Subcutaneous adipose tissue (tissue), 4 donors: ENCODE measurements at places on chromosomes 2 and 18. TPM values are rescaled to one million over a fixed set of nuclear protein-coding genes. Genes with fewer than 3 reads are reported as not detected.

The HOXD12 gene
- not detected for total RNA-seq

The TWIST2 gene
- total RNA-seq: 156 TPM

The ASIC4 gene
- not detected for total RNA-seq

The CRYGC gene
- not detected for total RNA-seq

The ZAP70 gene
- 3.3 TPM for total RNA-seq

The GTF2A1L gene
- total RNA-seq: not detected

The FRZB gene
- 0.57 TPM for total RNA-seq

The RHBDD1 gene
- total RNA-seq: 15.0 TPM

The ITPRIPL1 gene
- 3.7 TPM for total RNA-seq

The RAB12 gene
- total RNA-seq: 64.8 TPM

The SNED1 gene
- total RNA-seq: 39.1 TPM

The CFC1 gene
- not detected for total RNA-seq

The MPP4 gene
- total RNA-seq: not detected

The REG3A gene
- not detected for total RNA-seq

The CCL20 gene
- not detected for total RNA-seq

The CXCR2 gene
- total RNA-seq: 3.0 TPM

The ACMSD gene
- not detected for total RNA-seq

The ACSL3 gene
- 40.1 TPM for total RNA-seq

The SLC30A3 gene
- total RNA-seq: not detected

The GBX2 gene
- not detected for total RNA-seq

The IL36G gene
- not detected for total RNA-seq

The ACKR3 gene
- 38.3 TPM for total RNA-seq

The KLHL14 gene
- 0.38 TPM for total RNA-seq

The MYCN gene
- not detected for total RNA-seq

The TMEM198 gene
- not detected for total RNA-seq

The ANKRD53 gene
- total RNA-seq: 16.4 TPM

The CRYGD gene
- total RNA-seq: not detected

The LHCGR gene
- 2.7 TPM for total RNA-seq

The CENPA gene
- total RNA-seq: 1.7 TPM

The XRCC5 gene
- 123 TPM for total RNA-seq

The STPG4 gene
- total RNA-seq: not detected

The ABCA12 gene
- total RNA-seq: not detected

The FOXD4L1 gene
- not detected for total RNA-seq

The NT5C1B gene
- total RNA-seq: not detected

The WNT6 gene
- total RNA-seq: not detected

The SP9 gene
- not detected for total RNA-seq

The ALLC gene
- not detected for total RNA-seq

The NOL4 gene
- total RNA-seq: not detected

The PCARE gene
- not detected for total RNA-seq

The EMILIN2 gene
- 107 TPM for total RNA-seq

The RFX8 gene
- 1.0 TPM for total RNA-seq

The TEKT4 gene
- total RNA-seq: not detected

The MAL gene
- total RNA-seq: not detected

The GKN1 gene
- total RNA-seq: not detected

The RAD51AP2 gene
- total RNA-seq: not detected

The NLRC4 gene
- total RNA-seq: 1.5 TPM

The AQP12B gene
- not detected for total RNA-seq

The DUSP19 gene
- total RNA-seq: 1.5 TPM

The NGEF gene
- total RNA-seq: 1.3 TPM

The FAM228A gene
- 1.0 TPM for total RNA-seq
